Left ventricle myocardium superior (tissue), 1 donor: ENCODE measurements at places on chromosomes 4 and X.

DNA sequence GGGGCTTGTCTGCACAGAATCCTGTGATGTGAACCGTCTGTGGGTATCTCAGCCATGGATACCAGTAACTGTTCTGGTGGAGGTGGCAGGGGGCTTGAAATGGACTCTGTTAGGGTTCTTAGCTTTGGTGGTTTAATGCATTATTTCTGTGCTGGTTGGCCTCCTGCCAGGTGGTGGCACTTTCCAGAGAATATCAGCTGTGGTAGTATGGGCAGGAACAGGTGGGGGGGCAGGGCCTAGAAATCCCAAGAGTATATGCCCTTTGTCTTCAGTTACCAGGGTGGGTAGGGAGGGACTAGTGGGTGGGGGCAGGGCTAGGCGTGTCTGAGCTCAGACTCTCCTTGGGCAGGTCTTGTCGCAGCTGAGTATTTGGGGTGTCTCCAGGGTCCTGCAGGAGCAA lies 106.7 kb downstream of the KIT start:
- no peak for DNase-seq

GRCh38 chr4:8906991-8907595 lies 35.5 kb upstream of the HMX1 start:
- DNase-seq = no peak

DNA sequence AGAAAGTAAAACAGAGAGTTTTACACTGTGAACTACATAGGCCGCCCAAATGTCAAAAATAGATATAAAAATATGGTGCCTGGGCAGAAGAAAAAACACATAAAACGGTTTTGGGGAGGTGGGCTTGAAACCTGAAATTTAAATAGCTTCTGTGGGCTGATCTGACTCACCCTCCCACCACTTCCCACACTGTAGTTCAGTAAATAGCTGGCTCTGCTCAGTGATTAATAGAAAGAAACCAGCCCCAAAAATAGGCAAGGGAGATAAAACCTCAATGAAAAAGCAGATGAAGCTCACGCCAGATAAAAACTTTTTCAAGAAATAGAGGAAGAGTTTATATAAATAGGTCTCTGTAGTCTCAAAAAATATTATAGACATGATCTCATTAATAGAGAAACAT lies 13.2 kb upstream of the COX7B2 start:
- DNase-seq = no peak

DNA sequence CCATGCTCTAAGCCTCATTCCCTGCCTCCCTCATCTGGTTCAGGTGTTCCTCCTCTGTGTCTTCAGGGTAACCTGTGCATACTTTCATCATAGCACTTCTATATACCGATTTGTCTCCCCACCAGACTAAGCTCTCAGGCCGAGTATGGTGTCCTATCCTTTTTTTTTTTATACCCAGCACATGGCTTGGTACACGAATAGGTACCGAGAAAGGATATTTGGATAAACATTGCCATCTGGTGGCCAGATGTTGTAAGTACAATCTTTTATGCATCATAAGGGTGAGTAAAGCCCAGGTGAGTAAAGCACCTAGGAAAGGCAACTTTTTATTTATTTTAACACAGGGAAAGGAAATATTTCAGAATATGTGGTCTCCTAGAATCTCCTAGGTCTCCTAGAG lies 68.4 kb downstream of the MID2 start:
- DNase-seq = no peak

DNA sequence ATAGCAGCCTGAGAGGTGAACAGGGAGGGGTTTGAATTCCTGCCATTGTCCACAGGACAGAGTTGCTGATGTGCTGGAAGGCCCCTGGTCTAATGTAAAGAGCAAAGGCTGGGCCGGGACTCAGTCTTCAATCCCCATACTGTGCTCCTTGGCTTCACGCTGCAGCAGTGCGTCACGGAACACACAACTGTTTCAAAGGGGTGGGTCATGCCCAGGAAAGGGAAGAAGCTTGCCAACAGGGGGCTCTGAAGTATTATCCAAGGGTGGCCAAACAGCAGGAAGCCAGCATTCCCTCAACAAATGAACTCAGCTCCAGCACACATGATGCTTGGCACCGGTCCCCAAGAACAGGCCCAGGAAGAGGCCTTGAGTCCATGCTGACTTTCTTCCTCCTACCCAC lies 122.5 kb downstream of the NFKB1 start:
- DNase-seq = no peak

GRCh38 chr4:135277068-135277979 lies 1075.7 kb upstream of the PABPC4L start:
- DNase-seq = no peak

DNA sequence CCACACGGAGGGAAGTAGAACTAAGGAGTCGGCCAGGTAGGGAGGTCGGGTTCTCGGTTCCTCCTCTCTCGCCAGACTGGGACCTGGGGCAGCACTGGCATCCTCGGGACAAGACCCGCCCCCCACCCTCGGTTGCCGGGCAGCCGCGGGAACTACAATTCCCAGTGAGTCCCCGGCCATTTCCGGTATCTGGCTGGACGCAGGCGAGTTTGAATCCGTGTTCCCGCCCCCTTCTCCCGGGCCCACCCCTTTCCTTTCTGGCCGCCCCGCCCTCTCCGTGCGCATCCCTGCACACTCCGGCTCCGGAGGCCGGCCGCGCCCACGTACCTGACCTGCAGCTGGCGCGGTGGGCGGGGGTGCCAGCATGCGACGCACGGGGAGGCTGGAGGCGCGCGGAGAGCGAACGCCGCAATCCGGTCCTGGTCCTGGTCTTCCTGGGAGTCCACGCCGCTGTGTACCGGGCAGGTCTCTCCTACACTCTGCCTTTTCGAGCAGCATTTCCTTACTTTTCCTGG lies 10.2 kb upstream of the DLG3 start:
- DNase-seq = peak; percentile 90

DNA sequence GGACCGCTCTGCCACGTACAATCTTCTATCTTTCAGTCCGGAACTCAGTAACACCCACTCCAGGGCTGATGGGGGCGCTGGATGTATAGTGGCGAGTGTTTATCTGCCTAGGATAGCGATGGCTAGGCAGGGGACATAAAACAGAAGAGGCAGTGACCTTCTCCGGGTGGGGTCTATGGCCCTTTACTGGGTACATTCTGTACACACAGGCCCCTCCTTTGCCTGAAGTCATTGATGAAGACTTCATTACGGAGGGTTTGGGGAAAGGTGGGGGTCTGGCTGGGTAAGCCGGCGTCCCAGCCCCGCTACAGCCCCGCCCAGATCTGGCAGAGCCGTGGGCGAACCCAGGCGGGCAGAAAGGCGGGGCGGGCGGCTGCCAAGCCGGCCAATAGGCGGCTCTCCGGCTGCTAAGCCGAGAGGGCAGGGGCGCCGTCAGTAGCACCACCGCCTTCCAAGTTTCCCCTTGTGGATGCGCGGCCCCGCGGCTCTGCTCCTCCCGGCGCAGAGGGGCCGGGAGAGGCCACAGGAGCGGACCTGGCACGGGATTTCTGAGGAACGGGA lies at the start of gene CHST7:
Gene CHST7 (plus strand): TSS at position 435 of the 561 bp plus-strand sequence. CDS start 167 bp downstream, outside the sequence.
- DNase-seq = peak; percentile 89

DNA sequence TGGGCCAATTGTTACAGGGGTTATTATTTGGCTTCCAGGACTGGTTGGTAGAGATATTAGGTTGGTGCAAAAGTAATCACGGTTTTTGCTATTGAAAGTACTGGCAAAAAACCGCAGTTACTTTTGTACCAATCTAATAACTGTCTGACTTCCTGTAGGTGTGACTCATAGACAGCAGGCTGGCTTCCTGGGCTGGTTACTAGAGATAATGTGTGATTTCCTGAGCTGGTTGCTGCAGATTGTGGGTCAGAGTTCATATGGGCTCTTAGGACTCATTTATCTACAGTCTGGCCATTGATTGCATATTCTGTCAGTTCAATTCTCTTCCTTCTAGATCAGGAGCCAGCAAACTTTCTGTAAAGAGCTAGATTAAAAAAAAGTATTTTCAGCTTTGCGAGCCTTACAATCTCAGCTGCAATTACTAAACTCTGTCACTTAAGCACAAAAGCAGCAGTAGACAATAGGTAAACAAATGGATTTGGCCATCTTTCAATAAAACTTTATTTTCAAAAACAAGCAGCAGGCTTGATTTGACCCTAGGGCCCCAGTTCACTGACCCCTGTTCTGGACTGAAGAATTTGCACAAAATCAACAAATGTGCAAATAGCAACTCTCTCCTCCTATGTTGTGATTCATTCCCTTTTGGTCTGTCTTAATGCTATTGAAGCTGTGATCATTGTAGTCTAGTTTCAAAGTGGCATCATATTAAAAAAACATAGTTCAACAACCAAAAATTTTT lies 50.8 kb upstream of the BOD1L1 start:
- DNase-seq = no peak

DNA sequence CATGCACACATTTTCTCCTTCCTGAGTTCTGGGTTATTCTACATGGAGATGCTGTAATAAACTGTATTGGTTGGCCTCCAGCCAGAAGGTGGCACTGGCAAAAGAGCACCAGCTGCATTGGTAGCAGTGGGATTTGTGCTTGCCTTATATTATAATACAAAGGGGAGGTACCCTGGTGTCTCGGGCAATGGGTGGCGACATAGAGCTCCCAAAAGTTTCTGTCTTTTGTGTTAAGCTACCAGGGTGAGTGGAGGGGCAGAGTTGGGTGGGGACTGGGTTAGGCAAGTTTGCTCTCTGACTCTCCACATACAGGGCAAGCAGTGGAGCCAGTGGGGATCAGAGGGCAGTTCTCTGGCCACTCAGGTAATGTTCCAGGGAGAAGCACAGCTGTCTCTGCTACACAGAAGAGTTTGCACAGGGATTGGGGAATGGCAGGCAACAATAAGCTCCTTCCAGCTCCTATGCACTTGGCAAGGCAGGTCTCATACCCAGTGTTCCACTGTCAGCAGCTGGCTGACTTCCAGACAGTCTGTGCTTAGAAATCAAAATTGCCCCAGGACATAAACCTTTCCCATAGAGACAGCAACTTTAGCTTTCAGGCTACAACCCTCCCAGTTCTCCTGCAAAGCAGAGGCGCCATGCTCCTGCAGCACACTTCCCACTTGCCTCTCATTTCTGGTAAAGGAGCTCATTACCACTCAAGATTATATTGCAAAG lies 463.9 kb upstream of the PCDH7 start:
- DNase-seq = no peak

GRCh38 chr4:133808151-133808550 lies 393.4 kb downstream of the PABPC4L start:
- no peak for DNase-seq

DNA sequence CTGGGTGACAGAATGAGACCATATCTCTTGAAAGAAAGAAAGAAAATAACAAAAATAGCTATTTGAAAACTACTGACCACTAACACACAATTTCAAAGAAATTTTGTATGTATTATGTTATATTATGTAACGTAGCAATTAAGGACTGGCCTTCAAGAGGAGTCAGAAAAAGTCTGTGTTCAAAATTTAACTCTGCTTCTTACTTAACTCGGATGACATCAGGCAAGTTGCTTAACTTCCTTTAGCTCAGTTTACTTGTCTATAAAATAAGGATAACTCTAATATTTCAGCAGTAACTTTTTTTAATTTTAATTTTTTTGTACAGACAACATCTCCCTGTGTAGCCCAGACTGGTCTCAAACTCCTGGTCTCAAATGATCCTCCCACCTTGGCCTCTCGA lies 14.6 kb upstream of the PRSS12 start:
- DNase-seq = no peak

DNA sequence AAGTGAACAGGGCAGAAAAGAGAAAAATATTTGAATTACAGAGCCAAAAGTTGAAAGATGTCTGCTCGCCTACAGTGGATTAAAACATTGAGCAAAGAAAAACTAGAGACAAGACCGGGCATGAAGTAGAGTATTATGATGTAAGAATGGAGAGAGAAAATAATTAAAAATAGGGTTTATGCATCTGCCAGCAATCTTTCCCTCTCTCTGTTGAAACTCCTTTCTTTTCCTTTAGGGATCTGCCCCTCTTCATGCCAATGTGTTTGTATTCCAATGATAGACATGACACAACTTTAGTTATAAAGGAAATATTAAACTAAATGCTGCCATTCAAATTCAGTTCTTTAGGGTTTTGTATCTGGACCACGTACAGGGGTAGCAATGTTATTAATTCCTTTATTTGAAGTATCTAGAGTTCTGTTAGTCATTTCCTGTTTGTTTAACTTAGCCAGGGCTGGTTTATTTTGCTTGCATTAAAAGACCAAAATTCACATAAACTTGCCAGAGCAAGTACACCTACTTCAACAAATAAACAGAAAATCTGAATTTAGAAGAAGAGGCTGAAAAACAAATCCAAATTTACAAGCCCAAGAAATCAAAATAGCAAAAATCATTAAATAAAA lies 202.6 kb downstream of the SPOCK3 start:
- DNase-seq = no peak

- DNase-seq = no peak
Observed at GRCh38 chrX:97685753-97686152, 802.0 kb downstream of the RPA4 start.

DNA sequence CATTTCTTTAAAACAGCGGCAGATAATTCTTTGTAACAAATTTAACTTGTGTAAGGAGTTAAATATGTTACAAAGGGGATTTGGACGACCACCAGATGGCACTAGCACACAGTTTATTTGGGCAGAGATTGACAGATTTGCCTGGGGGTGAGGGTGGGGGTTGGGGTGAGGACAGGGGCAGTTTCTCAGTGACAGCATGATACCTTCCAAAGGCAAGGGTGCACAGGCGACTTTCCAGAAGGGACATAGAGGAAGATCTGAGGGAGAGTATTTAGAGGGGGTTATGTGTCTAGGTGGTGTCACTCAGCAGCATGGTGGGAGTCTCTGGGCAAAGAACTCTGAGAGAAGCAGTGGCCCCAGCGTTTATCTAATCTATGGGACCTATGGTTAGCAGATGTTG lies 9.6 kb upstream of the TMA16 start:
- DNase-seq = no peak
